ENCODE measurements at places on chromosomes 16 and 17.

GRCh38 chr17:48113201-48113676 is 5.7 kb downstream of the SNX11 start:
- no peak for DNase-seq

- DNase-seq, result no peak
These were observed 56.3 kb downstream of the COX10 start for GRCh38 chr17:14125518-14126137.

DNA sequence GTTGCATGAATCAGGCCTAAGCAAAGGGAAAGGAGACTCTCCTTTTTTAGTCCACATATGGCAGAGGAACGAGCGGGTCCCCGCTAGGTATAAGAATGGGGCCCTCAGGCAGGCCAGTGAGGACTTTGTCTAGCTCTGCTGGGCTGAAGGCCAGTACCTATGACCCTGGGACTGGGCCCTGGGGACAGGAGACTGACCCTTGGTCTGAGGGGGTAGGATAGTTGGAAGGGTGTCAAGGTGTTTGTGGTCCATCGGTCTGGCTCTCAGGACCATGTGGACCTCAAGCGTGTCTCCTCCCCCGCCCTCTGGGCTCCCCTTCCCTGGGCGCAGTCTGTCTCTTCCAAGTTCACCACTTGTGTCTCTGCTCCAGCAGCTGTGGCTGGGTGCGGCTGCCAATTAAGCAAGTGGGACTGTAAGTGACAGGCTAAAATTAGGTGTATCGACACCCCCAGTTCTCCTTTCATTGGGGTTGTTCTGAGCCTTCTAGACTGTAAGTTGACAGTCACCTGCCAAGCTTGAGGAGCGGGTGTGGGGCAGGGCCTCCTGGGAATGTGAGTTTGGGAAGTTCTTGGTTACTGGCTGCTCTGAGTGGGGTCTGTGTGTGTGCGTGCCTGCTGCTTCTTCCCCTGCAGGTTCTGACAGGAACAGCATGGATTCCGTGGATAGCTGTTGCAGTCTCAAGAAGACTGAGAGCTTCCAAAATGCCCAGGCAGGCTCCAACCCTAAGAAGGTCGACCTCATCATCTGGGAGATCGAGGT is 24.5 kb downstream of the AKAP1 start:
- no peak for DNase-seq

- no peak for DNase-seq
These were observed 320.8 kb downstream of the XYLT1 start for GRCh38 chr16:17149904-17150483.

- no peak for DNase-seq
These were observed 956 bp upstream of the IST1 start for GRCh38 chr16:71894229-71894920.

DNA sequence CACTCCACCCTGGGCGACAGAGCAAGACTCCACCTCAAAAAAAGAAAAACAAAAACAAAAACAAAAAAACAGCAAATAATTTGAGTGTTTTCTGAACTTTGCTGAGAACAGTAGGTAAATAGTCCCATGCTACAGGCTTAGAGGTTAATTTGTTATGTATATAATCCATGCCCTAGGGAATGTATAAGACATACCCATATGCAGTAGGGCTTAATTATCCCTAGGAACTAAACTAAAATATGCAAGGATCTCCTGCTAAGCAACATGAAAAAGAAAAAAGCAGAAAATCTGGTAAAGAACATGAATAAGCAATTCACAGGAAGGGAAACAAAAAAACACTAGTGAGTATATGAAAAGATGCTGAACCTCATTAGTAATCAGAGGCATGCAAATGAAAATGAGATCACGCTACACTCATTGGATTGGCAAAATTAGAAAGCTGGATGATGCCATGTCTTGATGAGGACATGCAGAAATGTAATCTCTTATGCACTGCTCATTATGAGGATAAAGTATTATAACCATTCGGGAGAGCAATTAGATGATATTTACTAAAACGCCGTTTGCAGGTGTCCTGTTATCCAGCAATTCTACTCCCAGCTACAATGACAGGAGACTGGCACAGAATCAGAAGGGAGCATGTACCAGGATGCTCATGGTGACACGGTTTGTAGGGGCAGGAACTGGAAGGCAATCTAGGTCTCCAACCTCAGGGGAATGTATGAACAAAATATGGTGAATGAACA is 5.6 kb downstream of the KCTD13 start:
- DNase-seq, result no peak

GRCh38 chr16:87431926-87432325 is 39.8 kb downstream of the MAP1LC3B start:
- DNase-seq, result no peak

DNA sequence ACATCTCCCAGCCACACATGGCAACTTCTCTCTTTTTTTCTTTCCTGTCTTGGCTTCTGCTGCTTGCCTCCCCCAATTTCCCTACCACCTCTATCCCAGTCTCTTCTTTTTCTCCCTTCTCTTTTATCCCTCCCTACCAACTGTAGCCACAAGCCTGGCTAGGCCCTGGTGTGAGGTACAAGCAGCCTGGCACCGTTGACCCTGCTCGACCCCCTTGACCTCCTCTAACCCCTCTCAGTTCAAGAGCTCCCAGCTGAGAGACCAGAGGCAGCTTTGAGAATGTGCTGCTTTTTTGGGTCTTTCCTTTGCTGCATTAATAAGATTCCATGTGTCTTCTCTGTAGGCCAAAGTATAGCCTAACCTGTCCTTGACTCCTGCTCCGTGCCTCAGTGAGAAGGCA is 32.3 kb downstream of the B9D1 start:
- no peak for DNase-seq

GRCh38 chr16:54928016-54928356 is 2.7 kb upstream of the IRX5 start:
- DNase-seq, result no peak

DNA sequence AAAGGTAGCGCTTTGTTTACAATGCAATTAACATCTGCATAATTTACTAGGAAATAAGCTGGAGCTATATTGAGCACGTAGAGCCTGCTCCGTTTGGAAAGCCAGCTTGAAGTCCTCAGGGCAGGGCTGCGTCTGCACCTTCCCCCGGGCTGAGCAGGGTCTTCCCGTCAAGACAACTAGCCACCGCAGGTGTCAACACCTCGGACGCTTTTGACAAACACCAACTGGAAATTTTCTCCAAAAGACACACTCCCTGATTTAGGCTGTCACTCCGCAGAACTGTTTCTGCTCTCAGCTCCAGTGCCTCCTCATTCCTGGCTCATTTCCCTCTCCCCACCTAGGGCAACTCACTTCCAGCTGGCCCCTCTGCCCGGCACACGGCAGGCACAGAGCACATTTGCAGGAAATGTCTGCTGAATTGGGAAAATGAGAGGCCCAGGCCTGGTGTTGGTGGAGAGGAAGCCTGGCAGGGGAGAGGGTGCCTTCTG is 170.3 kb downstream of the MAF start:
- no peak for DNase-seq

GRCh38 chr17:81520021-81520901 is 7.7 kb upstream of the ACTG1 start:
- DNase-seq, result no peak

DNA sequence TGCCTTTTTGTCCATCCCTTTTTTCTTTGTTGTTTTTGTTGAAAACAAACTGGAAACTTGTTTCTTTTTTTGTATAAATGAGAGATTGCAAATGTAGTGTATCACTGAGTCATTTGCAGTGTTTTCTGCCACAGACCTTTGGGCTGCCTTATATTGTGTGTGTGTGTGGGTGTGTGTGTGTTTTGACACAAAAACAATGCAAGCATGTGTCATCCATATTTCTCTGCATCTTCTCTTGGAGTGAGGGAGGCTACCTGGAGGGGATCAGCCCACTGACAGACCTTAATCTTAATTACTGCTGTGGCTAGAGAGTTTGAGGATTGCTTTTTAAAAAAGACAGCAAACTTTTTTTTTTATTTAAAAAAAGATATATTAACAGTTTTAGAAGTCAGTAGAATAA is 4.9 kb downstream of the SOX9 start:
- DNase-seq, result no peak

- DNase-seq, result no peak
These were observed 26.9 kb upstream of the COX10 start for GRCh38 chr17:14042411-14042810.

- DNase-seq, result no peak
These were observed 11.1 kb upstream of the FUS start for GRCh38 chr16:31168848-31169247.

DNA sequence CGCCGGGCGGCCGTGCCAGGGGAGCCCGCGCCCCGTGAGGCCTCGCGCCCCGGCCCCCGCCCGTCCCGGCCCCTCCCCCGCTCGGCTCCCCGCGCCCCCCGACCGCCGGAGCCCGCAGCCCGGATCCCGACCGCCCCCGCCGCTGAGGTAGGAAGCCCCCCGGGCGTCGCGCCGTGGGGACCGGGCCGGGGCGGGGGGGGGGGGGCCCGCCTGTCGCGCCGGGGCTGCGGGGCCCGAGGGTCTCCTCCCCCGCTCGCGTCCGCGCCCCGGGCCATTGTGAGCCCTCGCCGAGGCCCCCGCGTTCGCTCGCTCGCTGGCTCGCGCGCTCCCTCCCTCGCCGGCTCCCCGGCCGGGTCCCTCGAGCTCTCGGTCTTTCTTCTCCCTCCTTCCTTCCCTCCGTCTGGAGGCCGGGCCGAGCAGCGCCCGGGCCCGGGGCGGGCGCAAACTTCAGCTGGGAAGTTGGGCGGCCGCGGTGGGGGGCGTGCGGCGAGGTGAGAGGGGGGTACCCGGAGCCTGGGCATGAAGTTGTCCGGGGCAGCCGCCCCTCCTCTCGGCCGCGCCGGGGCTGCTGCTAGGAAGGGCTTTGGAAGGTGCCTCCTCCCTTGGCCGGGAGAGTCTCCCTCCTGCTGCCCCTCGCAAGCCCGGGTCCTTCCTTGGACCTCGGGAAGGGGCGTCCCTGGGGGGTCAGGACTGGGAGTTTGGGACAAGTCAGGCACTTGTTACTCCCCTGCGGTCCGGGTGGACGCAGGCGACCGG is 419 bp downstream of the GLIS2 start:
- no peak for DNase-seq

DNA sequence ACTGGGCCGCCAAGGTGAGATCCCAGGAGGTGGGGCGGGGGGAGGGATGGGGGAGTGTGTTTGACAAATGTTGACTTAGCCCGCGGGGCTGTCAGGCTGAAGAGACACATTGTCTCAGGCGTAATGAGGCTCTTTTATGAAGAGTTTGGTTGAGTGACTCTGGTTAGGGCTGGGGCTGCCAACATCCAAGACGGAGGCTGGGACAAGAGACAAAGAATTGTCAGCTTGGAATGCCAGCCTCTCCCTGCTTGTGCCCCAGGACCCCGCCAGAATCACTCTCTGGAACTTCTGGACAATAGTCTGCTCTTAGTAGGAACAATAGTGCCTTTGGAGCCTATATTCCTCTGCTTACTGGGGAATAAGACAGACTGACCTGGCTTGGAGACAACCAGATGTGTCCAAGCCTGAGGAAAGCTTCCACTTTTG is 24.0 kb downstream of the PCTP start:
- DNase-seq, result no peak

GRCh38 chr17:81460856-81461460 is 51.6 kb downstream of the ACTG1 start:
- DNase-seq, result no peak

- DNase-seq, result no peak
These were observed 98.8 kb downstream of the NLK start for GRCh38 chr17:28141313-28141712.

- no peak for DNase-seq
These were observed 170.7 kb downstream of the SEC14L1 start for GRCh38 chr17:77311371-77311981.

DNA sequence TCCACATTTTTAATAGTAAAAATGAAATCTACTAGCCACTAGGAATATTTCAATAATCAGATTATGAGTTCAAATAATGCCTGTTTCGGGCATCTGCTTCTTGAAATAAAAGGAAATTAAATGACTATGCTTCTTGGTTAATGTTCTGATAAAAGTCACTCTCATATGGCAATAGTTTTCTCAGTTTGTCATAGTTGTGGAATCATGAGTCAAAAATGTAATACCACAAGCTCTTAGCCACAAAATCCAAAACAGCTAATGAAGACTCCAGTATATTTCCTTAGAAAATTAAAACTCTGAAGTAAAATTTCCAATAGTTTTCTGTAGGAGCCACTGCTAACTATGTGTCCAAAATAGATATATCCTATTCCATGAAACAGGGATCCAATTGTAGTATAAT is 676.3 kb upstream of the CDH8 start:
- DNase-seq, result no peak

- no peak for DNase-seq
These were observed 34.3 kb downstream of the HEATR3 start for GRCh38 chr16:50099957-50100648.

- no peak for DNase-seq
These were observed 85.1 kb downstream of the SLC39A11 start for GRCh38 chr17:73007407-73007806.

GRCh38 chr17:80168371-80168770 is 1.5 kb upstream of the CARD14 start:
- DNase-seq, result no peak

DNA sequence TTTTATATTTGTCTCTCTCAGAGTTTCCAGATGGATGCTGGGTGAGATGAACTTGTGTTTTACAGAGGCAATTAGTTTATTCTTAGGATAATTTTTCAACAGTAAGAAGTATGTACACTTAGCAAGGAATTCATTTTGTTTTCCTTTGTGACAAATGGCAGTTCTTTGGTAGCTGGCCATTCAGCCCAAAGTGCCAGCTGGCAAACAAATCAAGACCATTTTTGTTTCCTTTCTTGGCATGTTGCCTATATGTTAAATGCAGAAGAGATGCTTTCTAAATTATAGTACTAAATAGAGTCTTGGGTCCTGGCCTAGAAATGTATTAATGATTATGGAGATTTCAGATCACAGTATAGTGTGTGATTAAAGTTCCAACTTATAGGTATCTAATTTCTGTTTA is 337.1 kb downstream of the CNTNAP4 start:
- no peak for DNase-seq

DNA sequence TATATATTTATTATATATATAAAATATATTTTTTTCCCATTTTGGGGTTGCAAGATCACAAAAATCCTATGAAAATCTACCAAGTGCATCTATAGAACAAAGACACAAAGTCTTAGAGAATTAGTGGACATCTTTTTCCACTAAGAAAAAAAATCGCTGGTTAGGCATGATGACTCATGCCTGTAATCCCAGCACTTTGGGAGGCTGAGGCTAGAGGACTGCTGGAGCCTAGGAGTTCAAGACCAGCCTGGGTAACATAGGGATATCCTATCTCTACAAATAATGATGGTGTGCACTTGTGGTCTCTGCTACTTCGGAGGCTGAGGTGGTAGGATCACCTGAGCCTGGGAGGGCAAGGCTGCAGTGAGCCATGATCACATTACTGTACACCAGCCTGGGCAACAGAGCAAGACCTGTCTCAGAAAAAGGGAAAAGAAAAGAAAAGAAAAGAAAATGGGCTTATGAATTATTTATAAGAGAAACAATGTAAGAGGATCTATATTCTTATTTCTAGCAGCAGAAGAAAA is 185.1 kb upstream of the PSMD7 start:
- DNase-seq, result no peak

DNA sequence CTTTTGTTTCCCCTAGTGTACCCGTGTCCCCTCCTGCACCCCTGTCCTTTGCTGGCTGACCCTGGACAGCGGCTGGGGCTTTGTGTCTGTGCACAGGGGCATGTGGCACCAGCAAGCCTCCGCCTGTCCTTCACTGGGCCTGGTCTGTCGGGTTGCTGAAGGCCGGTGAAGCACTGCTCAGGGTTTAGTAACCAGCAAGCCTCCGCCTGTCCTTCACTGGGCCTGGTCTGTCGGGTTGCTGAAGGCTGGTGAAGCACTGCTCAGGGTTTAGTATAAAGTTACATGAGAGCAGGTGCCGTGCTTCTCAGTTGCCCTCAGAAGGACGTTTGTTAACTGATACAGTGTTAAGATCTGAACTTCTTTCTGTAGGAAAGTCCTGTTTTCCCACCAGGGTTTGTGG is 33.8 kb downstream of the DEF8 start:
- no peak for DNase-seq

GRCh38 chr17:1890758-1891450 is 61.1 kb downstream of the RPA1 start:
- DNase-seq, result no peak

Data from esophagus squamous epithelium (tissue), 5 donors.